T-helper 22 cell (primary cell): ENCODE measurements at places on chromosomes 16 and 17.

DNA sequence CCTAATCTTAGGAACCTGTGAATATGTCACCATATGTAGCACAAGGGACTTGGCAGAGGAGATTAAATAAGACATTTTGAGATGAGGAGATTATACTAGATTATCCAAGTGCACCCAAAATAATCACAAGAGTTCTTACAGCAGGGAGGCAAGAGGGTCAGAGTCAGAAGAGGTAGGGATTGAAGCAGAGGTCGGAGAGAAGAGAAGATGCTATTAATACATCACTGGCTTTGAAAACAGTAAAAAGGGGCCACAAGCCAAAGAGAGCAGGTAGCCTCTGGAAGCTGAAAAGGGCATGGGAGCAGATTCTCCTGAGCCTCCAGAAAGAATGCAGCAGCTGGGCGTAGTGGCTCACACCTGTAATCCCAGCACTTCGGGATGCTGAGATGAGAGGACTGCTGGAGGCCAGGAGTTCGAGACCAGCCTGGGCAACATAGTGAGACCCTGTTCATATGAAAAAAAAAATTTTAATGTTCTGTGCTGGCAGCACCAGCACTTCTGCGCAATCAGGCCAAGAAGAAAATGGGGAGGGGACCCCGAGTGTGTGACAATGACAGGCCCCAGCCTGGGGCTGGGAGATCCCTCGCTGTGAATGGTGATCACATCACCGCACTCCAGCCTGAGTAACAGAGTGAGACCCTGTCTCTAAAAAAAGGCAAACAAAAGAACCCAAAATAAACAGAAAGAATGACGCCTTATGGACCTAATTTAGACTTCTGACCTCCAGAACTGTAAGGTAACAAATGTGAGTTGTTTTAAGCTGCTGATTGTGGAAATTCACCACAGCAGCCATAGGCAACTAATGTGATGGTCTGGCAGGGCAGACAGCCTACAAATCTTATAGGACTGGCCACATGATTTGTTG is 275.4 kb downstream of the MRTFB start:
- no peak for DNase-seq

DNA sequence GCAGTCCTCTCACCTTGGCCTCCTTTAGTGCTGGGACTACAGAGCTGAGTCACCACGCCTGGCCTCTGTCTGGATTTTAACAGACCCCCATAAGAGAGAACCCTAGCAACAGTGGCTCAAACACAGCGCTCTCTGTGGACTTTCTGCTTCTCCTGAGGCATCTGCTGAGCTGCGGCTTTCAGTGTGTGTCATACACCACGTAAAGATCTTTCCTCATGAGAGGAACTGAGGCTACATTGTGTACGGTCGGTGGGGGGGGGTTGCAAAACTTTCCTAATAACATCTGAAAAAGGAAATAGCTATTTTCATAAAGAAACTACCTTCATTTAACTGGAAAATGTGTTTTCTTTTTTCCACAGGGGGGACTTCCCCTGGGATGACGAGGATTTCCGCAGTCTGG is 32.9 kb downstream of the DEF8 start:
- no peak for DNase-seq

GRCh38 chr16:15916323-15916722 is 27.9 kb upstream of the CEP20 start:
- DNase-seq, result no peak

DNA sequence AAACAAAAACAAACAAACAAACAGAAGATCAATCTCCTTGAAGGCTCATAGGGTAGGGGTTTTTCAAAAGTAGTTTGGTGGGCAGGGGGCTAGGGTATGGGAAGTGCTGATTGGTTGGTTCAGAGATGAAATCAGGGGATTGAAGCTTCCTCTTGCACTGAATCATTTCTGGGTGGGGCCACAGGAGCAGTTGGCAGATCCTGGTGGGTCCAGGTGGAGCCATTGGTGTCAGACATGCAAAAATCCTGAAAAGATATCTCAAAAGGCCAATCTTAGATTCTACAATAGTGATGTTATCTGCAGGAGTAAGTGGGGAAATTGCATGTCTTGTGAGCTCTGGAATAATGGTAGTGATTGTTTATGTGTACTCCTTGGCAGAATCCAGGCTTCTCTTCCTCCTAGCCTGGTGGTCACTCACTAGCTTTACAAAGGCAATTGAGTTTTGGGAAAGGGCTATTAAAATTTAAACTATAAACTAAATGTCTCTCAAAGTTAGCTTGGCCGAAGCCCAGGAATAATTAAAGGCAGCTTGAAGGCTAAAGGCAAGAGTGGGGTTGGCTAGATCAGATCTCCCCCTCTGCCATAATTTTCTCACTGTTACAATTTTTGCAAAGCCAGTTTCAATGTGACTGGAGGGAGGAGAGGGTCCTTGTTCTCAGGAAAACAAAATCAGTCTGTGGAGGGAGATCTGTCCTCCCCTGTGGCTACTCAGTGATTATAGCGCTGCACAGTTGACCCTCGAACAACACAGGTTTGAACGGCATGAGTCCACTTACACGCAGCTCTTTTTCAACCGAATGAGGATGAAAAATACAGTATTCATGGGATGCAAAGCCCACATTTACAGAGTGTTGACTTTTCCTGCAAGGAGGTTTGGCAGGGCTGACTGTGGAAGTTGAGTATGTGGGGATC is 45.2 kb downstream of the RNF112 start:
- no peak for DNase-seq
